ENCODE measurements at places on chromosomes 1 and 21.

DNA sequence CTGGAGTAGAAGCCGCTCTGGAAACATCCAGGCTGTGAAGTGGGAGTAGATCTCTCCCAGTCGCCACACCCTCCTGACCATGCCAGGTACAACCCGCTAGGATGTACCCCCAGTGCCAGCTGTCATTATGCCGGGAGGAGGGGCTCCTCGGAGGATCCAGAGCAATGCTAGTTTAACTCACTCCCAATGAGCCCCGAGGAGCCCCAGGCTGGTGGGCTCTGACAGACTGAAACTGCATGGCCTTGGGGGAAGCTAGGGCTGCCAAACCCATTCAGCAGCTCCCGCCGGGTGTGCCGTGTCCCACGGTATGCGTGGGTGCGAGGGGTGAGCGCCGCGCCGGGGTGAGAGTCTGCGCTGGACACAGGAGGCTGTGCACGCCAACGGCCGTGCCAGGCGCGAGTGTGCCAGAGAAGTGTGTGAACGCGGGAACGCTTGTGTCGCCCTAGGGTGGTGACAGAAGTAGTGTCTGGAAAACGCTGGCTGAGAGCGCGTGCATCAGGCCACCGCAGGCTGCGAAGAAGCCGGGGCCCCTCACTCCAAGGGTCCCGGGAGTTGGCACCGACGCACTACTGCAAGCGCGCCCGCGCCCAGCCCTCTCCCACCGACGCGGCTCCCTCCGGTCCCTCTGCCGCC lies 177.1 kb upstream of the EDN2 start:
- peak; percentile 25 for DNase-seq

- no peak for DNase-seq
Observed at GRCh38 chr1:97392701-97393100, 528.1 kb downstream of the DPYD start.

- DNase-seq = peak; percentile 17
Observed at GRCh38 chr1:227273557-227273956, 44.7 kb downstream of the CDC42BPA start.

GRCh38 chr1:6361124-6361775 lies 32.3 kb downstream of the ACOT7 start:
- DNase-seq = no peak

DNA sequence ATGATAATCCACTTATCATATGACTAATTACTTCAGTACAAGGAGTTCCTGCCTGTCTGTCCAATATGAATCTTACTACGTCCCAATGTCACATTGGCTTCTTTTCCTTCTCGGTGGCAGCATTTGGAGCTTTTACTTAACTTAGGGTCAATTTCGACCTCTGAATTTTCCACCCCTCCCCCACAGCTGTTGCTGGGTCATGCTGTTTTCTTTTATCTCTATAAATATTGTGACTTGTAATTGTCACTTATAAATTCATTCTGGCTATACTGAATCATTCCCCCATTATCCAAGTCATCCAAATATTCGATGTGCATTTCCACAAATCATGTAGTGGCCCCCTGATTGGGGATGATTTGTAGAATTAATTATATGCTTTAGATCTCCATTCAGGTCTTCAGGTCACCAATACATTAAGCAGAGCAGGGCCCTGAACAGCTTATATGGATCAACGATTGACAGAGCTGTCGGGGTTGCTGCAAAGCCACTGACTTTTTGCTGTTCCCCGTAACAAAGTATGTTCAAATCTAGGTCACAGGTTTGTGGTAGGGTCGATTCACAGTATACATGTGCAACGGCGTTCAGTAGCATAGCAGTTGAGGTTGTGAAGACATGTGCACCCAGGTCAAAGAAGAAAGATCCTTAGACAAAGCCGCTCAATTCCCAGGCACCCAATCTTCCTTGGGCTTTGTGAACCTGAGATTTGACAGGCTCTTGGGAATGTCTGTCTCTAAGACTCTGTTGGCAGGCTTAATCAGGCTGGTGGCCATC lies 18.3 kb upstream of the RNU1-4 start:
- DNase-seq = no peak

GRCh38 chr1:41830726-41831125 lies 88.0 kb downstream of the HIVEP3 start:
- DNase-seq = no peak

DNA sequence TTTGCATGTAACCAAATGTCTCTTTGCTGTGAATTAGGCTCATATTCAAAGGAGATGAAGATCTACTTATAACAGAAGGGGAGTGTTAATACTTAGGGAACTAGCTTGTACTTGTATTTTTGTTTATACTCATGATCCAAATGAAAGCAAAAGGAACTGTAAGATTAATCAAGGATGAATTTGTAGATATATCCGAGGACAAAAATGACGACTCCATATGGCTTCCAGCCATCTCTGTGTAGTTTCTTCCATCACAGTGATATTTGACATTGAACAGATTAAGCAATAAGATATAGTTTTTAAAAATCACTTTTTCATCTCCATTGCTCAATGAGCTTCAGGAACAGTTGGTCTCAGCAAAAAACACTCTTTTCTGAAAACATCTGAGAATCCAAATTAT lies 257.4 kb upstream of the CAMK1G start:
- no peak for DNase-seq

DNA sequence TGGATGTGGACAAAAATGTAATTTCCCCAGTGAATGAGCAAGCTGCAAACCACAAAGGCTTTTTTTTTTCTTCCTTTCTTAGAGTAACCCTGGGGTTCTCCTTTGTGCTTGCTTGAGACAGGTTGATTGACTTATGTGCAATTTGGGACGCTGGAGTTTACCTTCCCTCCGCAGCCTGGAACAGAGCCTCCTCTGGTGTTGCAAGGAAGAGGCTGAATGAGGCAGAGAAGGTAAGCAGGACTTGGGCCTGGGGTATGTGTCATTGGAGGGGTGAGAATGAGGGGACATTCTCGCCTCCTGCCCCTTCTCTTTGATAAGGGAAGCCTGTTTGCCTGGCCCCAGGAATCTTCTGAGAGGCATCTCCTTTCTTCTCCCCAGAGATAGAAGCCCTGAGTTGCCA lies 49.8 kb downstream of the NFASC start:
- DNase-seq = no peak

GRCh38 chr1:40773748-40774265 lies 9.8 kb upstream of the KCNQ4 start:
- no peak for DNase-seq

DNA sequence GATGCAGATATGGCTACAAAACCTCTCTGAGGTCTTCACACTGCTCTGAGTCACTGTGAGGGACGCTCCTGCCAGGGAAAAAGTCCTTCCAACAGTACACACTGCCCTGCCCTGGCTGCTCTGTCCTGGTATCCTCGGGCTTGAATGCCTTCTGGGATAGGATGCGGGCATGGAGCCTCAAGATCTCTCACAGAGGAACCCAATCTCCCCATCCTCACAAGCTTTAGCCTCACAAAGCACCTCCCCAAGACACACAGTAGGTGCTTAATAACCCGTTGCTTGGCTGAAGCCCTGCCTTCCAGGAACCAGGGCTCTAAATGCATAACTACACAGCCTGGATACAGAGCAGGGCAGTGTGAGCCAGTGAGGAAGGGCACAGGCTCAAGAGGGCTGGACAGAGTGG lies 9.2 kb downstream of the RAP1GAP start:
- no peak for DNase-seq

- DNase-seq = no peak
Observed at GRCh38 chr1:6460301-6461050, 5.5 kb downstream of the TNFRSF25 start.

DNA sequence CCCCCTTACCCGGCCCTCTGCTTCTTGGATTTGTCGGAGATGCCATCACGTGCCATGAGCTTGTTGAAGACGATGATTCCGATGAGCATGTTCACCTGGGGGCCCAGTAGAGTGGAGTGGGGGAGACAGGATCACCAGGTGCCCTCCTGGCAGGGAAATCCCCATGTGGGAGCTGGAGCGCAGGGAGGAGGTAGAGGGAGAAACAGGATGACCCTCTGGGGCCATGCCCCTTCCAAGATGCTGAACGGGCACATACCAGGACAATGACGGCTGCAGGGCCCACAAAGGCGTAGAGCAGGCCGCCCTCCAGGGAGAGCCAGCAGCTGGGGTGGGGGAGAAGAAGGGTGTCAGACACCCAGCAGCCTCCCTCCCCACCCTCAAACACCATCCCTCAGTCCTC lies 28.6 kb downstream of the ADGRB2 start:
- no peak for DNase-seq

DNA sequence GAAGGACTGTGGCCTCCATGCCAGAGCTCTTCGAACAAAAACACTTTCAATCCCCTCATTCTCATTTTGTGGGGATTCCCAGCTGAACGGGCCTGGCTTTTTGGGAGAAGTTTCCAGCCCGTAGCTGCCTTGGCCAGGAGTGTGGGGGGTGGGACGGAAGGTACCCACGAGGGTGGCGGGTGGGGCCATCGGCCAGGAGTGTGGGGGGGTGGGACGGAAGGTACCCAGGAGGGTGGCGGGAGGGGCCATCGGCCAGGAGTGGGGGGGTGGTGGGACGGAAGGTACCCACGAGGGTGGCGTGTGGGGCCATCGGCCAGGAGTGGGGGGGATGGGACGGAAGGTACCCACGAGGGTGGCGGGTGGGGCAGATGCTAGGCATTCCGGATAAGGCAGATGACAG lies 71.7 kb upstream of the ZBTB18 start:
- no peak for DNase-seq

DNA sequence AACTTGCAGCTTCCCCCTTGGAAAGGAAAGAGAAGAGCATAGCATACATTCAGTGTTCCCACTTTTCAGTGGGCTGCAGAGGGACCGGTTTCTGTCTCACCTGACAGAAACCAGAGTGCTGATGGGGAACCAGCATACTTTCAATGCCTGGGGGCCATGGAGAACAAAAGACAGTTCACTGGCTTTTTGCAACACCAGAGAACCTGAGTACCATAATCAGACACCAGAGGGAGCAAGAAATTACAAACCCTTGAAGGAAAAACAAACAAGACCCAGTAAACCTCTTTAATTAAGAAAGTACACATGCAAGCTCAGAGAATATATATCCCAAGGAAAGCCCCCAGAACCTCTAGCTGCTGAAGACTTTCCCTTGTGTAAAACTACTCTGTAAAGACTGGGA lies 51.1 kb downstream of the CSMD2 start:
- DNase-seq = no peak

DNA sequence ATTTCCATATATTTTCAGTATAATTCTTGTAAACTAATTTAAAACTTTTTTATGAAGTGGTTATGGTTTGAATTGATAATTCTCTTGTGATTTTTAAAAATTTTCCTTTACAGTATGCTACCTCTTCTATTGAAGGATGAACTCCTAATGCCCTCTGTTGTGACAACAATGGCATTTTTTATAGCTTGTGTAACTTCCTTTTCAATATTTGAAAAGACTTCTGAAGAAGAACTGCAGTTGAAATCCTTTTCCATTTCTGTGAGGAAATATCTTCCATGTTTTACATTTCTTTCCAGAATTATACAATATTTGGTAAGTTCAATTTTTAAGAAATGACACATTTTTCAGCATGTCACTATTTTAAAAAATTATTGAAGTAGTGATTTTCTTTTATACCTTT lies 61.4 kb downstream of the ALG6 start:
- DNase-seq = no peak

GRCh38 chr1:26949266-26949925 lies 10.9 kb downstream of the KDF1 start:
- DNase-seq = no peak

- DNase-seq = no peak
Observed at GRCh38 chr1:239516579-239516978, 130.2 kb downstream of the CHRM3 start.

DNA sequence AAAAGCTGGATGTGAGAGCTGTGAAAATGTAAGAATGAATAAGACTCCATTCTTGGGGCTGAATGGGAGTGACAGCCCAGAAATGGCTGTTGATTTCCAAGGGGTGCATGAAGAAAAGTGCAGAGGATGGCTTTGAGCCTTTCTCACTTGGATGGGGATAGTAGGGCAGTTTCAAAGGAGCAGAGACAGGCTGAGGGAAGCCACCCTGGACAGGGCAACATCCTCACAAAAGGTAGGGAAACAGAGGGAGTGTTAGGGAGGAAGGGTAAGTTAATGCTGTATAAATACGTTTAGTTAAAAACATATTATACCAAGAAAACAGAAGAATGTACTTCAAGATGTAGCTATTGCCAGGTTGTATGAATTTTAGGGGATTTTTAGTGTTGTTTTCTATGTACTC lies 38.1 kb downstream of the GADD45A start:
- no peak for DNase-seq

GRCh38 chr1:111197598-111198284 lies 2.7 kb downstream of the DENND2D start:
- DNase-seq = no peak

- DNase-seq = no peak
Observed at GRCh38 chr1:29909962-29910361, 673.6 kb downstream of the PTPRU start.

DNA sequence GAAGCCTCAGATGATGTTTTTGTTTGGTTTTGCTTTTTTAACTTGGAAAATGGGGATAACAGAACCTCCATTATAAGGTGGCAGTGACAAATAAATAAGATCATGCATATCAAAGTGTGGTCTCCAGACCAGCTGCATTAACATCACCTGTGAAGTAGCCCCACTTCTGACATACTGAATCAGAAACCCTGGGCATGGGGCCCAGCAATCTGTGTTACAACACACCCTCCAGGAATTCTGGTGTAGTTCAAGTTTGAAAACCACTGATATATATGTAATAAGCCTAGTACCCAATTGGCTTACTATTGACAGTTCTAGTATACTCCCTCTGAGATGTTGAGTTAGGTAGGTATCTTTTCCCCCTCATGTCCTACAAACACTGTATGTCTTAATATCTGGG lies 24.1 kb upstream of the RNF19B start:
- DNase-seq = no peak

GRCh38 chr1:87141556-87141955 lies 187.1 kb upstream of the LMO4 start:
- DNase-seq = no peak

GRCh38 chr1:248783367-248783766 lies 27.8 kb upstream of the LYPD8 start:
- no peak for DNase-seq

DNA sequence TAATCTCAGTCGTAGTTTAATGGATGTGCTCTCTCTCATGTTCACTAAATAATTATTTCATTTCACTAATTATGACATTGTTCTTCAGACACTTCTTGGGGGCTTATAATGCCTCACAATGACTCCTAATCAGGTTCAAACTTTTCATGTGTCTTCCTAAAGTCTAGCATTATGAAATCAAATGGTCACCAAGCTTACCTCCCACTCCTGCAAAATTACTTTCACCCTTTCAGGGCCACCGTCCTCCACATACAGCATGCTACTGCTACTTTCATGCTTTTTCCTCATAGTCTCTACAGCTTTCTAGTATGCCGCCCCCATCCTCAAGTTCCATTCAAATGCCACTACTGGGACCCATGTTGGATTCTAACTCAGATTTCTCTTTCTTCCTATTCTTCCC lies 59.8 kb upstream of the C1orf53 start:
- DNase-seq = no peak

- DNase-seq = no peak
Observed at GRCh38 chr1:157697781-157698569, 2.6 kb downstream of the FCRL3 start.

Data from hematopoietic multipotent progenitor cell (in vitro differentiated cells).